ENCODE measurements at places on chromosomes 2 and 18. TPM values are rescaled to one million over a fixed set of nuclear protein-coding genes. Genes with fewer than 3 reads are reported as not detected.

SEPTIN10 gene
- 56.2 TPM for total RNA-seq

CREG2 gene
- not detected for total RNA-seq

DNA sequence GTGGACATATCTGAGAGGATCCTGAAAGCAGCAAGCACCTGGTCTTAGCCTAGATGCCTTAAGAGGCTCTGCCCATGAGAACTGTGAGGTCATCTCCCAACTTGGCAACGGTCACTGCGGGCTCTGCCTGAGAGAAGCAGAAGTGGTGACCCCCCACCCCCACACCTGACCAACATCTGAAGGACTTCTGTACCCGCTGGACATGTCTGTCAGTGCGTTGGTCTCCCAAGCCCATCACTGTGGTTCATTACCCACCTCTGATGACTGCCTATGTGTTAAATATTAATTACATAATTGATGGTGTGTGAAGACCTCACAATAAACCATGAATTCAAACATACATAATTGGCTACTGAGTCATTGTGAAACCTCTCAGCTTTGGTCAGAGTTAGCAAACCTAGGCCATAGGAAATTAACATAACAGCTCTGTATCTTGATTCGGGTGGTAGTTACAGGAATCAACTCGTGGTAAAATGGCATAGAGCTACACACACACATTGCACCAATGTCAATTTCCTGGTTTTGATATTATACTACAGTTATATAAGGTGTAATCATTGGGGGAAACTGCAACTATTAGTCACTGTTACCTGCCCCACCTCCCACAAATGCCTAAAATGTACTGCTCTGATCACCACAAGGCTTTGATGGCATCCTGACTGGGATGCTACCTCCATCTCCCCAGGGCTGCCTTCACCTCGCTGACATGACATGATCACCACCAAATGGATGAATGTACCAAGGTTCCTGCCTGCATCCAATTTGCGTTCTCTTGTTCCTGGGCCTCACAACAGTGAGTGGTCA, 4.3 kb upstream of the GALNT1 start:
- no peak for DNase-seq

- DNase-seq: no peak
Observed at GRCh38 chr2:193690572-193690971, 1495.8 kb upstream of the TMEFF2 start.

GRCh38 chr18:48348739-48349138, 60.4 kb downstream of the ZBTB7C start:
- no peak for DNase-seq

- DNase-seq: no peak
Observed at GRCh38 chr2:184879671-184880070, 281.3 kb downstream of the ZNF804A start.

DNA sequence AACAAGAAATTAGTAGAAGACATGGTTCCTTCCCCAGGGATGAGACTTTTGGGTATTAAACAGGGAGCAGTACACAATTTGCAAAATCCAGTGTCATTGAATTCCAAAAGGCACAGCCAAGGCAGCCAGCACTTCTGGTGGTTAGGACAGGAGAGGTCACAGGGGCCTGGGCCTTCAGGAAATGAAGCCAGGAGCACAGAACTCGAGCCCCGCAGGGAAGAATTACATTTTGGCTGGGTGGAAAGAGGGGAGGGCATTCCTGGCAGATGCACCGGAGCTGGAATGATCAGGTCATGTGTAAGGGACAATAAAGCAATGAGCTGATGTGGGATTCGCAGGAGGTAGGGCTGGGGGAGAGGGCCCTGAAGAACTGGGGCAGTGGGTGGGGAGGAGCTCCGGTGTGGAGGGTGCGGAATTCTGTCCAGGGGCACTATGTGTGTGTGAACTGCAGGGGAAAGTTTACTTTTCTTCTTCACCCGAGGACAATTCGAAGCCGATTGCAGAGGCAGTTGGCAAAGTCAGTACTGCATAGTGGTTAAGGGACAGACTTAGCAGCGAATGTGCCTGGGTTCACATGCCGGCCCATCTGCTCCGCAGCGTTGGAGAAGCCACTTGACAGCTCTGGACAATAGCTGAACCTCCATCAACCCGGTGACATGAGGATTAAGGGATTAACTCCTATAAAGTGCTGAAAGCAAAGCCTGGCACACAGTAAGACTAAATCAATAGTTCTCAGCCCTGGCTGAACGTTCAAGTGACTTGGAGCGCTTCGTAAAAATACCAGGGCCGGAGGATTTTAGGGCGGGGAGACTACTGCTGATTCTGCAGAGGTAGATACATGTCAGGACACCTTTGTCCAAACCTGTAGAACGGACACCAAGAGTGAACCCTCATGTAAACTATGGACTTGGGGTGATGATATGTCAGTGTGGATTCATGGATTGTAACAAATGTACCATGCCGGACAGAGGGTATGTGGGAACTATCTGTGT, 36.4 kb downstream of the ALPK2 start:
- no peak for DNase-seq

- peak; percentile 81 for DNase-seq
Observed at GRCh38 chr2:11744631-11745394, 1.6 kb upstream of the LPIN1 start.

GRCh38 chr2:212005085-212005671, 533.4 kb downstream of the ERBB4 start:
- DNase-seq: no peak

Measured in Right ventricle myocardium inferior (tissue), 1 donor.